Activated T-cell treated with anti-CD3 and anti-CD28 coated beads, Interleukin-2, amount 50 U/mL, for 72 hours (primary cell): ENCODE measurements at places on chromosomes 13 and 19.

GRCh38 chr19:7489609-7490044, 792 bp upstream of the PEX11G start:
- DNase-seq, result no peak

GRCh38 chr19:3700242-3701032, at the start of gene PIP5K1C:
PIP5K1C (minus strand) TSS chr19:3700468; CDS start chr19:3700390, 78 bp downstream.
- peak; percentile 93 for DNase-seq

DNA sequence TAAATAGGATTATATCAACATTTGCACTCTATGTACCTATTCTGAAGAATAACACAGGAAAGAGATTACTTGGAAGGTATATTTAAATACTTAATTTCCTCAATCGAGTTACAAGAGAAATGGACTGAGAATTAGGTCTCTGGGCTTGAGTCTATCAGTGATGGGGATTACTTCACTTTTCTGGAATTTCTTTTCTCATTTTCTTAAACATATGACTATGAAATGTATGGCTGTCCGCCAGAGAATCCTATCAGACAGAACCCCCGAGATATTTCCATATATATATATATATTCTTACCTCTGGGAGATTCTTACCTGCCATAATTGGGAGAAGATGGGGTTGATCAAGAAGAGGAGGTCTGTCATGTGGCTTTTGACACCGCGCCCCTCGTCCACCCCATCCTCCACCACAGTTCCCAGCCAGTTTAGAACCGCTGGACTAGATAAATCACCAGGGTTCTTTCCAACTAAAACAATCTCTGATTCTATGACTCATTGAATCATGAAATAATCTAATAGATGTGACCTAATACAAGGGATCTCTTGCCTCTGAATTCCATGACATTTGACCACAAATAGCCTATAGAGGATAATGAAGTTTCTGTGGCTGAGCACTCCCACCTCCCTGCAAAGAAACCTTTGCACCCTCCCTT, 231.3 kb downstream of the TBC1D4 start:
- DNase-seq, result no peak

GRCh38 chr19:49141352-49141751, 13.8 kb downstream of the HRC start:
- no peak for DNase-seq

- no peak for DNase-seq
These were observed 17.4 kb upstream of the ZNF543 start for GRCh38 chr19:57302727-57303401.

DNA sequence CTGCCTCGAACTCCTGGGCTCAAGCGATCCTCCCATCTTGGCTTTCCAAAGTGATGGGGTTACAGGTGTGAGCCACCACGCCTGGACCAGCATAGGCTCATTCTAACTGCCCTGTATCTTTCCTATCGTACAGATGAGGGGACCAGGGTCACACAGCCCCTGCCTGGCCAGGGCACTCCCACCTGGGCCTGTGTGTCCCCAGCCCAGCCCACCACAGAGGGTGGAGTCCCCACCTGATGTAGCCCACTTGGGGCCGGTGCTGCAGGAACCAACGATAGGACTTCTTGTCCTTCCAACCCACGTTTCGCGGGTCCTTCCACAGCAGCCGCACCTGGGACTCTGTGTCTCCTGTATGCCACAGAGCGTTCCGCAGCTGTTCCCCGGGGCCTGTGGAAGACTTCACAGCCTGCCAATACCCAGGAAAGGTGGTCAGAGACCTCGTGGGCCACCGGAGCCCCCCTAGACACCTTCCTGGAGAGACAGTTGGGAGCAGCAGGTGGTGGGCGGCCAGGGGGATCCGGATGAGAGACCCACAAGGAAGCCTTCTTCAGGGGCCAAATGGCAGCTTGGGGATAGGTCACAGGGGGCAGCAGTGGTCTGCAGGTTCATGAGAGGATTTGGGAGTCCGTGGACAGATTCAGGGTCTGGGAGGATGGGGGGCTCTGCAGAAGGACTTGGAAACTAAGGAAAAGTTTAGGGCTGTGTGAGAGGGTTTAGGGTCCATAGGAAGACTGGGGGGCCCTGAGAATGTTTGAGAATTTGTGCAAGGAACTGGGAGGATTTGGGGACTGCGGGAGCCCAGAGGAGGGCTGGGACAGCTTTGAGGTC, 6.9 kb downstream of the COMP start:
- DNase-seq, result no peak

- DNase-seq, result peak; percentile 44
These were observed 4.9 kb upstream of the NWD1 start for GRCh38 chr19:16714702-16715287.

GRCh38 chr13:43786766-43787517, at the start of gene ENOX1:
ENOX1 (minus strand) TSS chr13:43786972.
- DNase-seq, result peak; percentile 37

GRCh38 chr13:28716511-28716910, 2.3 kb downstream of the SLC46A3 start:
- no peak for DNase-seq

DNA sequence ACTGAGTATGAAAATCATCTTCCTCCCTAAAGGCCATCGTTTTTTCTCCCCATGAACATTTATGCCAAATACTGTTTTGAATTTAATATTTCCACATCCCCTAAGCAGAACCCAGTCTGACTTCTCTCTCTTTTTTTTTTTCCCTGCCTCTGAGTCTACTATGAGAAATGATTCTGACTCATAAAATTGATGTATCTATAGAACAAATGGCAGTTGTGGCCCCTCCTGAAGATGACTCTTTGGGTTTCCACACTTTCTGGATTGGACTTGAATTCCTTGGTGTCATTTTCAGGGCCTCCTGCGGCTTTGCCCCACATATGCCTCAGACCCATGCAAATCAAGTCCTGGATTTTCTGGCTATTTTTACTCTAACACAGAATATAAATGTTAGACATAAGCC, 22.7 kb upstream of the NAXD start:
- no peak for DNase-seq

- no peak for DNase-seq
These were observed 40.7 kb downstream of the COMP start for GRCh38 chr19:18750295-18750970.

- DNase-seq, result no peak
These were observed 46.7 kb downstream of the ZNF729 start for GRCh38 chr19:22332924-22333323.

- no peak for DNase-seq
These were observed 5.3 kb downstream of the DMAC2 start for GRCh38 chr19:41434450-41434849.

DNA sequence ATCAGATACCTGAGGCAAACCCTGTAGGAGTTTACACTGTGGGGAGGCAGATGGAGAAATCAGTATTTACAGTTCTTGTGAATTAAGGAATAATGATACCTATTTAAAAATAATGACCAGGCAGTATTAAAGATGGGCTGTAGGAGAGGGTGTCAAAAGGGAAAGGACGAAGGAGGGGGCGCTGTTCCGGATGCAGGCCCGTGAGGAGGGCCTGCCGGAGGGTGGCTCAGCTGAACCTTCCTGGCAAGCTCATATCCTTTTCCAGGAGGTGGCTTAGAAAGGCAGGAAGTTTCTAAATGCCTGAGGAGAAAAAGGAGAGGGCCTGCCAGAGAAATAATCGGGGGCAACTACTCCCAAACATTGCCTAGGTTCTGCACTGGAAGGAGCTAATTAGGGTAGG, 46.6 kb downstream of the MBNL2 start:
- no peak for DNase-seq

DNA sequence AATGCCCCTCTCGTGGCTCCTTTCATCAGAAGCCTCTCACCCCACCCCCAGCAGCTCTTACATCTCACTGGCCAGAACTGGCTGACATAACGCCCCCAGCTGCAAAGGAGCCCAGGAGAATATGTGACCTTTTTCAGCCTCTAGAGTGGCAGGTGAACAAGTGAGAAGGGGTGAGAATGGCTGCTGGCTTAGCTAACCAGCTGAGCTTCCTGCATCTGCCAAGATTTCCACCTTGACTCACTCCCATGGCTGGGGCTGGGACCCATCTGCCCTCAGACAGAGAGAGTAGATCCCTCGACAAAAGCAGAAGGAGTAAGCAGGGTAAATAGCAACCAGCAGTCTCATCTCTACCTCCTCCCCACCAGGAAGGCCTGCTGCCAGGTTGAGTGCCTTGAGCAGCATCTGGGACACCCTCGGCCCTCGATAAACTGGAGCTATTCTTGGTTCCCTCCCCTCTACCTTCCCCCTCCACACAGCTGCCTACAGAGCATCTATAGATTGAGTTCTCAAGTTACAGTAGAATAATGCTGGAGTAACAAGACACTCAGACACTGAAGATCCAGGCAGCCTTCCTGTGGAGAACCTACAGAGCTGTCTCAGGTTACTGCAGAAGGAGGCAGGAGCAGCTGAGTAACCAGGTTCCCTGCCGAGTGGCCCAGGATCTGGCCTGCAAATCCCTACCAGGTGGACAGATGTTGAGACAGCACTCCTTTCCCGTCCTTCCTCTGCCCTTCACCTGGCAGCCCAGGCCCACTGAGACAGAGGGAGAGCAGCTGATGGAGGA, 15.5 kb downstream of the KASH5 start:
- DNase-seq, result no peak

GRCh38 chr13:74479124-74479523, 344.9 kb upstream of the KLF12 start:
- DNase-seq, result no peak

DNA sequence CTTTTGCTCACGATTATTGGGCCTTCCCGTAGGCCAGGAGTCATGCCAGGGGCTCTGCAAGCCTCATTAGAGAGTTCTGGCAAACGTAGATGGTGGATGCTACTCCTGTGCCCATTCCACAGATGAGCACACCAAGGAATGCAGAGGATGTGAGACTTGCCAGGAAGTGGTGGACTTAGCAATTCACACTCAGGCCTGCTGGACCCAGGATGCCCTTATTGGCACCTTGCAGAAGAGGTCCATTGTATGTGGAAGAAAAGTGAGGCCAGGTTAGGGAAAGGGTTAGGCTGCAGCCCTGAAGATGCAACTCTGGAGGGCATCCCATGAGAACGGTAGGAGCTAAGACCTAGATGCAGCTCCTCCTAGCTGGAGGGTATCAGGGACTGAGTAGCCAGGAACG, 5.9 kb downstream of the UNC13A start:
- DNase-seq, result no peak

DNA sequence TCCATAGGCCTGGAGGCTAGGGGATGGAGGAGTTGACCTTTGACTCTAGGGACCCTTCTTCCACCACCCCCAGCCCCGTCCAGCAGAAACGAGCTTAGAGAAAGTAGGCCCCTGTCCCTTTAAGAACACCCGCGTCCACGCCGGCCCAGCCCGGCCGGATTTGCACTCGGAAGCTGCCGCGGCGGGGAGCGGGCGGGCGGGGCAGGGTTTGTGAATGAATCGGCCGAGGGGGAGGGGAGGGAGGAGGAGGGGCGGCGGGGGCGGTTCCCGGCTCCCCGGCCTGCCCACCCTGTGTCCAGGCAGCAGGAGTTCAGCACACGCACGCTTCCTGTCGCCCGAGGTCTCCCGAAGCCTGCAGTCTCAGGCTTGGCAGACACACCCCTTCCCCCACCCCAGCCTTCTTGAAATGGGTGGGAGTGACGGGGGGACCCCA, 1.5 kb downstream of the UNC13A start:
- DNase-seq, result no peak

- DNase-seq, result peak; percentile 86
These were observed at the start of gene PDE4A for GRCh38 chr19:10420444-10421239. PDE4A (plus strand) TSS chr19:10420538; CDS start chr19:10420765, 227 bp downstream.

DNA sequence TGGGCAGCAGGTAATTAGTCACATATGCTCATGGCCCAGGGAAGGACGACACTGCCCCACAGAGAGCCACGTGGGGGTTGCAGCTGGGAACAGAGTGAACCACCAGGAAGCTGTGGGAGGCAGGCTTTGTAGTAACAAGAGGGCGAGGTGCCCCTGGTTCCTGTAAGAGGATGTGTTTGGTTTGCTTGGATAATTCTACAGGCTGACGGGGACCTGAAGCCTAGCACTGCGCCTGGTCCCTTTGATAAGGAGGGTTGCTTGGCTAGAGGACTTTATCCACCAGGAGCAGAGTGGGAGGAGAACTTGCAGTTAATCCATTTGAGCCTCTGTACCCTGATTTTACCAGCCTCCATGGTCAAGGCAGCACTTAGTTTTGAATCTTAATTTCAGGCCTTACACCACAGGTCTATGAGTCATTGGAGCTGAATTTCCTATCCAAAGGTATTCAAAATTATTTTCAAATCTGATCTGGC, 67.4 kb upstream of the CLDN10 start:
- DNase-seq, result no peak

GRCh38 chr19:46514589-46515289, 19.1 kb upstream of the PNMA8B start:
- no peak for DNase-seq

- peak; percentile 89 for DNase-seq
These were observed at the start of gene DHDH for GRCh38 chr19:48933382-48933932. DHDH (plus strand) TSS chr19:48933699; CDS start chr19:48933722, 23 bp downstream.

GRCh38 chr13:67147342-67148133, 82.6 kb downstream of the PCDH9 start:
- DNase-seq, result no peak

DNA sequence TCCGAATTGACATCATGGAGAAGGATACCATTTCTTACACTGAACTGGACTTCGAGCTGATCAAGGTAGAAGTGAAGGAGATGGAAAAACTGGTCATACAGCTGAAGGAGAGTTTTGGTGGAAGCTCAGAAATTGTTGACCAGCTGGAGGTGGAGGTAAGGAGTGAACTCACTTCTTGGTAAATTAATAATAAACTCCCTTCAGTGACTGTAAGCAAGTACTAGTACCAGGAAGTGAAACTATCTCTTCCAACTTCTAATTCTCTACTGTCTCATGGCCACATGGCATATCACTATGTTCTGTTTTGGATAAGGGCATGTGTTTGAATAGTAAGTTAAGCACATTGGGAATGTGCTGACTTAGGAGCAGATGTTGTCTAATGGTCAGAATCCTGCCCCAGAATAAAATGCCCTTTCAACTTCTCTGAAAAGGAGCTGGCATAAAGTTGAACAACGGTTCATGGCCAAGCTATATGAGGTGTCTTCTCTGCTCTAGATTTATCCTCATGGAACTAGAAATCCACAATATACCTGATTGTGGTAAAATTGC, 13.4 kb downstream of the OLFM4 start:
- no peak for DNase-seq

GRCh38 chr19:290372-291005, 714 bp downstream of the PLPP2 start:
- DNase-seq, result peak; percentile 47
